ENCODE measurements at places on chromosomes 3 and 15.

GRCh38 chr3:177536873-177537272, 339.6 kb upstream of the TBL1XR1 start:
- no peak for DNase-seq

- DNase-seq: no peak
Observed at GRCh38 chr15:99683000-99683670, 50.1 kb downstream of the LYSMD4 start.

- DNase-seq: no peak
Observed at GRCh38 chr3:130823241-130823884, 70.5 kb upstream of the ATP2C1 start.

DNA sequence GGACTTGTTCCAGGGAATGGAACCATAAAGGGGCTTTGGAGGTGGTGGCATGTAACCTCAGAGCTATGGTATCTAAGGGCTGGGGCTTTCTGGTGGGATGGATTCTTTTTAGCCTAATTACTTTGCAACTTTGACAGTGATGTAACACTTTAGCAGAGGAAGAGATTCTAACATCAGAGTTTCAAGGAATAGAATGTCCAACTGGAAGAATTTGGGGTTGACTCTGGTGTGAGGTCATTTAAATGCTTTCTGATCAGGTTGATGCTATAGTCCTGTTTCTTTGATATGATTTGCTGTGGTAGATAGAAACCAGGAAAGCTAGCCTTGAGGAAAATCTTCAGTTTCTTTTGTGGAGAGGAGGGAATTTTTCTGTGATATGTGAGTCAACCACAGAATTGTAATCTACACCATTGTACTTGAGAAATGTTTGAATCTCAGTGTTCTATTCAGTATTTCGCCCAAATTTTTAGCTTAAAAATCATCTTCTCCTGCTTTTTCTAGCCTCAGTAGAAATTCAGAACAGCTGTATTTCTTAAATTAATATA, 40.0 kb downstream of the ATP2C1 start:
- no peak for DNase-seq

- DNase-seq: no peak
Observed at GRCh38 chr15:40787344-40787841, 17.6 kb downstream of the C15orf62 start.
